GM23248 (cell line): ENCODE measurements at places on chromosomes 2 and 18.

- no peak for DNase-seq
These were observed 98.6 kb downstream of the AAK1 start for GRCh38 chr2:69544951-69545350.

- no peak for DNase-seq
These were observed 79.6 kb downstream of the EFEMP1 start for GRCh38 chr2:55843994-55844345.

- no peak for DNase-seq
These were observed 10.2 kb downstream of the ADRA2B start for GRCh38 chr2:96105994-96106715.

GRCh38 chr2:12456293-12457106 lies 260.2 kb upstream of the TRIB2 start:
- peak; percentile 99 for DNase-seq

DNA sequence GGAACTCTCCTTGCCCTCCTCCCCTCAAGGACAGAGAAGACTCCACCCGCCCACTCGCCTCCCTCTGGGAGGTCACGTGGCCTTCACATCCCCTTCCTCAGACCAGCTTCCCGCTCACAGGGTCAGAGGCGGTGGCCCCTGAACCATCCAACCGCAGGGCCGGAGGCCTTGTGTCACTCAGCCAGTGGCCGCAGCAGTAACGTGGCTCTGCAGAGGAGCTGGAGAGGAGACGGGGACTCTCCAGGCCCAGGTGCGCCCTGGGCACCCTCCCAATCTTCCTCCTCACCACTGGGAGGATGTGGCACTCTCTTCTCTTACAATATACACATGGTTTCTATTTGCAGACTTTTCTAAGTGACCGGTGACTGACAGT lies 161.7 kb downstream of the TWIST2 start:
- DNase-seq: no peak

GRCh38 chr2:132814651-132815050 lies 144.6 kb upstream of the LYPD1 start:
- DNase-seq: no peak

GRCh38 chr2:119860924-119861323 lies 101.2 kb downstream of the PTPN4 start:
- DNase-seq: no peak

DNA sequence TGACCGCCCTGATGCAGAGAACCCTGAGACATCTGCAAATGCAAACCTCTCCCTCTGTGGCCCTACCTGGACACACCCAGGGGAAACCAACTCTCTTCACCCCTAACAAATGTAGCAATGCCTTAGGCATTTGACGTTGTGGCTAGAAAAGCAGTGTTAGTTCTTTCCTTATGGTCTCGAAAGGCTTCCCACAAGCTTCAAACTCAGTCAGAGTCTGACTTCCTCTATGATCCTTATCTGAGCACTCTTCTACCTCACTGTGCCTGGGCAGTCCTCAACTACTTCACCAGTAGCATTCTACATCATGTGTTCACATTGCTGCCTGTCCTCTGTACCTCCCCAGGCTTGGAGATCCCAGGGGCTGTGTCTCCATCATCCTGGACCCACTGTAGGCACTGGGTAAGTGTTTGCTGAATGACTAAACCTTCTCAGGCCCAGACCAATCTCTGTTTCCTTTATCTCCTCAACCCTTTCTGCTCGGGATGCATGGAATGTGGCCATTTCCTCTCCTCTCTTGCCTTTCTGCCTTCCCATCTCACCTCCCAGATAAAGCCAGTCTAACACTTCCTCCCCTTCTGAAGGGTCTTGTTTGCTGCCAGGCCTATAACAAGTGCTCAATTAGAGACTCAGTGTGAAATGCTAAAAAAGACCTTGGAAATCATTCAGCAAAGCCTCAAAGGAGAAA lies 91.7 kb upstream of the ACAA2 start:
- no peak for DNase-seq

DNA sequence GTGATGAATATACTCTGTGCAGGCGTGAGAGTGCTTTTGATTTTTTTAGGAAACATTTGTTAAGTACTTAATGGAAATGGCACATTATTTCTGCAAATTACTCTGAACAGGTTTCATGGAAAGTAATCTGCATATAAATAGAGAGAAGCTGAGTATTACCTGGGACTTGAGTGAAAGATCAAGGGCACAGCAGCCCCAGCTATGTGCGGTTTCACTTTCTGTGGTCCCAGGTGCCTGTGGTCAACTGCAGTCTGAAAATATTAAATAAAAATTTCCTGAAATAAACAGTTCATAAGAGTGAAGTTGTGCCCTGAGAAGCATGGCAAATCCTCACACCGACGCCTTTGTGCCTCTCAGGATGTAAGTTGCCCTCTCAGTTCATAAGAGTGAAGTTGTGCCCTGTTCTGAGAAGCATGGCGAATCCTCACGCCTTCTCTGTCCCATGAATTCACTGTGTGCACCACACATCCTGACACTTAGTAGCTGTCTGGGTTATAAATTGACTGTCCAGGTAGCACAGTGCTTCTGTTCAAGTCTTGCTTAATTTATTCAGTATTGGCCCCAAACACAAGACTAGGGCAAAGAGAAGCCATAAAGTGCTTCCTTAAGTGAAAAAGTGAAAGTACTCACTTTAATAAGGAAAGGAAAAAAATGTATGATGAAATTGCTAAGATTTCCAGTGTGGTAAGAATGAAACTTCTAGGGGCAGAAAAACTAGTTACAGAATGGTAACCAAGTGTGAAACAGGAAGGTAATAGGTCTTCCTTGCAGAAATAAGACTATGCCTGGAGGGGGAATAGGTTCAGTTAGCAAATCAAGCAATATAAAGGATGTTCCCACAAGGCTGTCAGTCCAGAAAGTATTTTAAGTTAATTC lies 4.3 kb upstream of the SNTG2 start:
- DNase-seq: no peak

- peak; percentile 41 for DNase-seq
These were observed 1.3 kb downstream of the ITM2C start for GRCh38 chr2:230865766-230866755.

DNA sequence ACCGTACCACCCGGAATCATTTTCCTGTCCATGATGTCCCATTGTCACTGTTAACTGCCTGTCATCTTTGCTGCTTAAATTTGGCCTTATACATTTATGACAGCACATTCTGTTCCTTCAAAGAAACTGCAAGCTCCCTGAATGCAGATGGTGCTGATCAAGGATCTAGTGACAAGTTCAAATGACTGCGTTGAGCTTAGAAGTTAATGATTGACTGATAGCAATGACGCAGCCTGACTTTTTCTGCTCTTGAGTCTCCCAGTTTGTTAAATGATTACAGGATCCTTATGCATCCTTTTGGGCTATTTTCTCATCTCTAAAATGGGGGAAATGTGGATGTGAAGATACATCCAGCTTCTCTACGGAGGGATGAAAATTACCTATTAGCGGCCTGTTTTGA lies 159.0 kb downstream of the DCC start:
- DNase-seq: no peak

GRCh38 chr2:188607501-188607900 lies 315.8 kb downstream of the GULP1 start:
- DNase-seq: peak; percentile 7

GRCh38 chr2:120520454-120520853 lies 174.5 kb downstream of the INHBB start:
- DNase-seq: no peak

DNA sequence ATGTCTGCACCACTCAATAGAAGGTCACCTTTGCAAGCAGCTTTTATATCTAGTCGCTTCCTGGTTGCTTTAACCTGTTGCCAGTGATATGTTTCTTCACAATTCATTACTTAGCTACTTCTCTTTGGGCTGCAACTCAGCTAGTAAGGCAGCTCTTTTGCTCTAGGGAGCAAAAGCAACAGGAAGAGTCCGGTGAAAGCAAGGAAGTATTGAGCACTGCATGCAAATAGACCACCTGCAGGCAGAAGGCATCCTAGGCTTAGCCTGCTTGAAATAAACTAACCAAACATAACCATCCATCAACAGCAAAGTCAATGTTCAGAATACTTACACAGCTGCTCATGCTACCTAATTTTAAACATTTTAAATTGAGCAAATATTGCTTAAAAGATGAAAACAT lies 529.2 kb upstream of the LINC00305 start:
- no peak for DNase-seq

- peak; percentile 90 for DNase-seq
These were observed 464 bp upstream of the SESTD1 start for GRCh38 chr2:179265082-179265510.

- DNase-seq: peak; percentile 95
These were observed 182.3 kb upstream of the PGAP1 start for GRCh38 chr2:197108758-197109157.

- DNase-seq: no peak
These were observed 224.5 kb downstream of the IKZF2 start for GRCh38 chr2:212926940-212927339.

DNA sequence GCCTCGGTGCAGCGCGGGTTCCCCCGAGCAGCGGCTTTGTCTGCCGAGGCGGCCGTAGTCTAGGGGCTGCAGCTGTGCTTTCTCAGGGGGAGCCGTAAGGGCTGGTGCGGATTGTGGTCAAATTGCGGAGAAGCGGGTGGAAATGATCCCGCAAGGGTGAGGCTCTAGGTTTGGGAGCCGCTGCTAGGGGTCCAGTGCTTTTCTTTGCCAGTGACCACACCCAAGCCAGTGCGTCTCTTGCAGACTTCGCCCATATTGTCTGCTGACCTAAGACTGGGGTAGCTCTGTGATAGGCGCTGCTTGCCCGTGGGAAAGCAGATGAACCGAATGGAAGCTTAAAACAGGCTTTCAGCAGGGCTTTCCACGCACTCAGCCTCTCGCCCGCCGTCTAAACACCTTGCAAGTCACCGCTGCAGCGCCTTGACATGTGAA lies 2.1 kb downstream of the DPYSL5 start:
- DNase-seq: no peak

DNA sequence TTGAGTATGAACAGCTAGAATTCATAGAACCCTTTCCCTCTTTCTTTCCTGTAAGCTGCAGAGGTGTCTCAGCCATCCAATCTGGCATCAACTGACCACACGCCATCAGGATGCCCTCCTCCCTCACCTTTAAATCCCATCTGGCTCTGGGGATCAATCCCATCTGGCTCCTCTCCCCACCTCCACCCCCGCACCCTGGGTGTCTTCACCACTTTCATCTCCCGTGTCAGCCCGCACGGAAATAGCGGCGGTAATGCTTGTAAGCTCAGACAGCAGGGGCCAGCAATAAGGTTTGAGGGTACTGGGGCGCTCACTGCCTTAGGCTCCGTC lies 508 bp upstream of the TUBA4B start:
- DNase-seq: peak; percentile 52

- DNase-seq: no peak
These were observed 35.4 kb upstream of the TMEM182 start for GRCh38 chr2:102726128-102727087.

DNA sequence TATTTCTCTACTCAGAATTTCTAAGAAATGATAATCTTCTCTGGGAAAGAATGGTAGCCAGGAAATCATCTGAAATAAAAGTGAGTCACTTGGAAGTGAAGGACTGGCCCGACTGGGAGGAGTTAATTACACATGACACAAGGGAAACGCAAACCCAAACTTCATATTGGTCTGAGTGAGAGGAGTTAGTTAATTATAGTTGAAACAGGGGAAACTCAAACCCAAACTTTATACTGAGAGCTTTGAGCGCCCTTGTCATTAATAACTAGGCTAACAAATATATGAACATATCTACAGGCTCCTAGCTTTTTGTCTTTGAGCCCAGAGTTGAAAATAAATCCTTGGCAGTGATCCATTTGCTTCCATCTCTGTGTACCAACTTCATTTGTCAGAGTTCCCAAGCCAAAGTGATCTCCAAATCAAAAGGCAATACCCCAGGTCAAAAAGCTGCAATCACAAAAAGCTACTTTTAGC lies 187.8 kb upstream of the COL3A1 start:
- peak; percentile 93 for DNase-seq
